ENCODE measurements at places on chromosomes 12 and 14. TPM values are rescaled to one million over a fixed set of nuclear protein-coding genes. Genes with fewer than 3 reads are reported as not detected.

DNA sequence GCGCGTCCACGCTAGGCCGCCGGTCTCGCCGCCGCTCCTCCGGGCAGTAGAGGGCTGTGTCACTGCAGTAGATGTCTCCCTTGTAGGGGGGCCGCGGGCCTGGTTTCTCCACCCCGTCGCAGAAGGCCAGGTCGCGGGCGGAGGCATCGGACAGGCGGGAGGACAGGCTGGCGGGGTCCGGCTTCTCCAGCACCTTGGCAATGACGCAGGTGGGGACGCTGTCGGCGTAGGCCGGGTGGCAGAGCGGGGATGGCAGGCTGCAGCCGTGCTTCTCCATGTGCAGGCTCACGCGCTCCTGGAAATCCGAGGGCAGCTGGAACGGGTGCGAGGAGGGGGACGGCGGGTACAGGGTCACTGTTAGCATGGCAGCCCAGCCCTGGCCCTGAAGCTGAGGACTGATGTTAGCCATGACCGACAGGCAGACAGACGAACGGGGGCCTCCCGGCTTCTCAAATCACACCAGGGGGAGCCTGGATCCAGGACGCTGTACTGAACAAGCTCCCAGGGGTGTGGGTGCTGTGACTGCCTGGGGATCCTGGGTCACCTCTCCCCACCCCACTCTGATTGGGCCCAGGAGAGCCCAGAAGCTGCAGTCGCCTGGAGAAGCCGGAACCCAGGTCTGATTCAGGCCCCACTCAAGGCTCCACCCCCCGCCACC lies 48.1 kb downstream of the BEGAIN start:
- no peaks in the 10 kb centered on the region for H3K36me3 ChIP-seq
- no peak overlapping the region for H3K27ac ChIP-seq
- H3K27me3 ChIP-seq, result peaks cover 2% of the 10 kb centered on the region
- peak; percentile 10 for DNase-seq
- H3K4me1 ChIP-seq, result peaks cover under 1% of the 10 kb centered on the region
- no peak overlapping the region for H3K4me3 ChIP-seq

DNA sequence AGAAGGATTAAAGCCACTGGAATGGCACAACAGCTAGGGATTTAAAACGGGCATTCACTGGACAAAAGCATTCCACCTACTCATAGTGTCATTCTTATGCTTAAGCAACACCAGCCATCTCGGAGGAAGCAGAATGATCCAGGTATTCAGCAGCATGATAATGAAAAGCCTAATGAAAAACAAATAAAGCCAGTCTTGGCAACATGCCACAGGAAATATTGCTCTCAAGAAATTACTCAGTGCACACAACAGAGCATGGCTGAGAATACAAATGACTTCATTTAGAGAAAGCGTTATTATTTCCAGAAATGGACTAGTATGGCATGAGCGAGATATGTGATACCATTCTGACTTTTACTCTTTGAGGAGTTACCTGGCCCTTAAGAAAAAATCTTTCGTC lies 442.2 kb downstream of the APAF1 start:
- DNase-seq, result no peak
- no peak overlapping the region for H3K4me3 ChIP-seq
- no peaks in the 10 kb centered on the region for H3K27me3 ChIP-seq

DNA sequence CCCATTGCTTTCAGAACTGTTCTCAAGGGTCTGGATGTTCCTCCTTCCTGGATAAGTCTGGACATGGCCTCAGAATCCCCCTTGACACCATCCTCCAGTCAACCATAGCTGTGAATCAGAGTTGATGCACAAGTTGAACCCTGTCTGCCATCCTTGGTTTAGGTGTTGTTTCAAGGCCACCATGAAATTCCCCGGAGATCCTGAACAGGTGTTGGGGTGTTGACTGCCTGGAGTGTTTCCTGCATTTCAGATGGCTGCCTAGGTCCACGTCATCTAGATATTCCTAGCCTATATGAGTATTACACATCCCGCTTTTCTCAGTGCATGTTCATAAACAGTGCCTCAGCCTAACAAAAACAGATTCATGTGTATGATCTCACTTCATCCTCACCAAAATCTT lies 86.7 kb upstream of the PWP1 start:
- no peak overlapping the region for H3K4me3 ChIP-seq
- H3K4me1 ChIP-seq, result no peaks in the 10 kb centered on the region
- no peak for DNase-seq
- no peaks in the 10 kb centered on the region for H3K36me3 ChIP-seq

GRCh38 chr12:108305991-108306501 lies 33.1 kb downstream of the CMKLR1 start:
- H3K36me3 ChIP-seq, result no peaks in the 10 kb centered on the region
- peak overlapping the region; percentile 92 for H3K27ac ChIP-seq
- no peak for DNase-seq
- peaks cover 90% of the 10 kb centered on the region for H3K4me1 ChIP-seq

The TESPA1 gene
- total RNA-seq, result 0.27 TPM

The SOX5 gene
- total RNA-seq, result 2.9 TPM

The ACOT6 gene
- total RNA-seq, result not detected

The PLXNC1 gene
- 2.5 TPM for total RNA-seq

Data from left ventricle myocardium inferior (tissue), 1 donor.